ENCODE measurements at places on chromosomes 16 and 17.
A peak's percentile ranks its signal among the peaks of the same experiment; 100 is the strongest.

DNA sequence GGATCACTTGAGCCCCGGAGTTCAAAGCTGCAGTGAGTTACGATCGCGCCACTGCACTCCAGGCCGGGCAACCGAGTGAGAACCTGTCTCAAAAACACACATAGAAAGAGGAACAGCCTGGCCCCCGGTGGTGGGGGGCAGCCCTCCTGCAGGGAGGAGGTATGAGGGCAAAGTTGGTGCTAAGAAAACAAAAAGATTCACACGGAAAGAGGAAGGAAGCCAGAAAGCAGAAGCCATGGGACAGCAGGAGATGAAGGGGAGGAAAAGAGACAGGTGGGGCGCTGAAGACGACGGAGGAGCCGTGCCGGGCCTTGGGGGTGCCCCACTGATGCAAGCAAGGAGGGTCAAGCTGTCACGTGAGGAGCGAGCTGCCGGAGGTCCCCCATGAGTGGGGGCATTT lies 8.2 kb upstream of the C16orf74 start:
- DNase-seq = no peak

- peak; percentile 6 for DNase-seq
Observed at GRCh38 chr16:30482366-30482765, 9.8 kb downstream of the ITGAL start.

DNA sequence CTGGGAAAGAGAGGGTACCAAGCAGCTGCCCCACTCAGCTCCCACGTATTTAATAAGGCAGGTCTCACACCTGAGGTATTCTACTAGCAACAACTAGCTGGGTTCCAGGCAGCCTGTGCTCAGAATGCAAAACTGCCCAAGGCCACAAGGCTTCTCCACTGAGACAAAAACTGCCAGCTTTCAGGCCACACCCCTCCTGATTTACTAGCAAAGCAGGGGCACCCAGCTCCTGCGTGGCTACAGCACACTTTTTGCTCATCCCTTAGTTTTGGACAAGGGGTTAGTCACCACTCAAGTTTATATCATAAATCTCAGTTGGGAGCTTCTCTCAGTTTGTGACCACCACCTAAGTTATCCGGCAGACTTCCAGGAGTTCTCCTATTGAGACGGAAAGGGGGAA lies 494.6 kb downstream of the CDH11 start:
- peak; percentile 16 for DNase-seq

DNA sequence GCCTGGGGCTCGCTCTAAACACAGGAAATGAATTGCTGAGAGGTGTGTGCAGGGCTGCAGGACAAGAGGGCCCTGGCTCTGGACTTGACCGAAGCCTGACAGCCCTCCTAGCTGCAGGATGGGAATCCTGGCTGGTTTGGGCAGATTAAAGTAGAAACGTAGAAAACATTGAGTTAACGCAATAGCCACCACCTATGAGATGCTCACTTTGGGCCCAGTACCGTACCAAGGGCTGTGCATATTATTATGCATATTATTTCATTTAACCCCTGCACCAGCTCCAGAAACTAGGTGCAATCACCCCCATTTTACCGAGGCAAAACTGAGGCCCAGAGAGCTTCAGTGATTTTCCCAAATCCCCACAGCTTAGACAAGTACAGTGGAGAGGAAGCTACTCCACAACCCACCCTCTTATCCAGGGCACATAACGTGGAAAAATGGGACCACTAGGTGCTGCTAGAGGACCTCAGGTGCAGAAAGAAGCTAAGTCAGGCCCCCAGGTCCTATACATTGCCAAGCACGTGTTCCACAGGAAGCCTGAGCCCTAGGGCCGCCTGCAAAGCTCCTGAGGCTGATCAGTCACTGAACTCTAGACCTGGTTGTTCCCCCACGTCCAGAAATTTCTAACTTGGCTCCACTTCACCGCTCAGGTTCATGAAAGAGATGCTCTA lies 79.2 kb downstream of the MYH11 start:
- peak; percentile 64 for DNase-seq

DNA sequence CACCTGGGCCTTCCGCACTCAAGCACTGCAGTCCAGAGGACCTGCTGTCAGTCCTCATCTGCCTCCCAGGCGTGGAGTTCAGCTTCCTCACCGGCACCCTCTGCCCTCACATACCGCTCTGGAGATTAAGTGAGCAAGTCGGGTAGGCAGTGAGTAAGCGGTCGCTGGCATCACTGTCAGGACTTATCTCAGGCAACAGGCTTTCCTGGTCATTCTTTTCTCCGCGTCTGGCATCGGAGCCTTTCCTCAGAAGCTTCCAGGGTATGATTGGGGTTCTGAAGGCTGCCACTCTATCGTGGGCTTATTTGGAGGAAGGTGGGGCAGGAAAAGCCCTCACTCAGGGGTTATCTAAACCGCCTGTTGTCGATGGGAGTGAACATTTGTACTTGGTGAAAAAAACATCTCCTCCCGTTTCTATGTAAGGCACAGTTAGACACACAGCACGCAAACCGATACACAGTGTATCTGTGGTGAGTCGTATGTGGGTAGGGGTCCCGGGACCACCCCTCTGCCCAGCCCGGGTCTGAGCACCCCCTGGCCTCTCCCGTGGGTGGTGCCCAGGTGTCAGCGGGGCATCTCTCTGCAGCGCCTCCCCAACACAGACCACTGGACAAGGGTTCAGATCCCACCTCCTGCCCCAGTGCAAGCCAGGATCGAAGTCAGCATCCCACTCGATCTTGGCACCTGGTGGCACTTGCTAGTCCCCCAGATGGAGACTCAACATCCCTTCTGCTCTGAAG lies 92.5 kb upstream of the PLCG2 start:
- no peak for DNase-seq

GRCh38 chr16:31373235-31373634 lies 18.3 kb downstream of the ITGAX start:
- no peak for DNase-seq
